ENCODE measurements at places on chromosomes 1 and 21. TPM values are rescaled to one million over a fixed set of nuclear protein-coding genes. Genes with fewer than 3 reads are reported as not detected.

SLC1A7 gene
- polyA plus RNA-seq: 0.26 TPM

STK40 gene
- polyA plus RNA-seq: 46.0 TPM

GSTM2 gene
- 143 TPM for polyA plus RNA-seq

AMY1C gene
- polyA plus RNA-seq: not detected

- no peak for DNase-seq
Observed at GRCh38 chr1:201226859-201227488, 36.4 kb downstream of the IGFN1 start.

GRCh38 chr1:201258763-201259230, 24.5 kb upstream of the PKP1 start:
- no peak for DNase-seq

GRCh38 chr1:163399976-163400601, 78.3 kb downstream of the NUF2 start:
- DNase-seq: no peak

DNA sequence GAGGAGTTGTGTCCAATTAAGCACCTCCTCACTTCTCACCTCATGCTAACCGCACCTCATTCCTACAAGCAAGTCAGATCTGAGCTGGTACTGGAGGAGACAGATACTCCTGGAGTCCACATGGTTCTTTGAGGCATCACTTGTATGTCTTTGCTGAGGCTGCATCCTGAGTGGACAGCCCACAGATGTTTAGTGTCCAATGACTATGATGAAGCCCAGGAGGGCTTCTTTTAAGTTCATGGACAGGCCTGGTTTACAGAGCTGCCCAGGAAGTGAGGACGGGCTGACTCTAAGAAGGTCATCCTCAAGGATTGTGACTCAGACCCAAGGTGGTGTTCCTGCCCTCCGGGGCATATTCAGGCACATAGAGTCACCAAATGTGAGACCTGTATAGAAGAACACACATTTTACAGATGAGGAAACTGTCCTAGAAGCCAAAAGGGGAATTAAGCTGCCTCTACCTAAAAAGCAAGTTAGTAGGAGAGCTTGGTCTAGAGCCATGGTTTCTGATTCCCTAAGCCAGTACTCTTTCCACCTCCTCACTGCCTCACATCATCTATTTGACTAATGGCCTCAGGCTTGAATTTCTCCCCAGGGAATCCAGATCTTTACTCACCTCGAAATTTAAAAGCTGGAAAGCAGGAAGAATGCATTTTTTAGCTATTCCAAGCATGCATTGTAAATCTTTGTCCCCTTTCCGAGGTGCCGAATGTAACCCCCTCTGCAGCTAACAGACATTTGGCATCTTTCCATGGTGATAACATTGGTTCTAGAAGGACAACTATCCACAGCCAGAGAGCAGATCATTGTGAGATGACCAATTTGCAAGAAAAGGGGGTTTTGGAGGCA, 228.1 kb downstream of the OMA1 start:
- DNase-seq: no peak

GRCh38 chr1:165162671-165163241, 193.8 kb downstream of the LMX1A start:
- DNase-seq: peak; percentile 24

- DNase-seq: no peak
Observed at GRCh38 chr1:158901623-158902022, 29.7 kb upstream of the PYHIN1 start.

GRCh38 chr1:3852711-3853485, 4.1 kb downstream of the CEP104 start:
- DNase-seq: no peak

DNA sequence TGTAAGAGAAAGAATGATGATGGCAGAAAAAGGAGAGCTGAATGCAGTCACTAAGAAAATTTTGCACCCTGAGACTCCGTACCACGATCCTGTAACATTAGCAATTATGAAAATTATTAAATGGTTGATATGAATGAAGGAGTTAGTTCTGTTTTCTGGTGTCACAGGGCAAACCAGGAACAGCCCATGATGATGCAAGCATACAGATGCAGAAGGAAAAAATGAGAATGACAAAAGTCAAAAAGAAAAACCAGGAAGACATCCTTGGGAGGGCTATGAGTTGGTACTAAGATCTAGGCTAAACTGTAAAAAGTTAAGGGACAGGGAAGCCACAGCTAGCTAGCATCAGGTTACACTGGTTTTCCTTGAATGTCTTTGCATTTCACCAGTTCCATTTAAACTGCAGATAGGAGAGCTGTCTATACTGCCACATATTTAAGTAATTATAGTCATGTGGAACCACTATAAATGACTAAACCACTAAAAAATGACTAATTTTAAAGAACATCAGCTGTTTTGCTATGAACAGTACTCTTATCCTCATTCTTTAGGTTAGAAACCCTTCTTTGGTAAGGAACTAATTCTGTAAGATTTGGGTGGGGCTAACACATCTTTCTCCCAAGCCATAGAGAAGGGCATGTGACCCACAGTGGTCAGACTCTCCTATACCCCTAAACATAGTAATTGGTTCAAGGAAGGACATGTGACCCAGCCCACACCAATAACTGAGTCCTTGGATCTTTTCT, 11.4 kb downstream of the DOCK7 start:
- no peak for DNase-seq

Data from left renal cortex interstitium (tissue), 4 donors.